Osteocyte (in vitro differentiated cells): ENCODE measurements at places on chromosomes 13 and 19. TPM values are rescaled to one million over a fixed set of nuclear protein-coding genes. Genes with fewer than 3 reads are reported as not detected.

Gene OLFM2
- total RNA-seq, result 208 and 236 TPM in 2 replicates

Gene ZNF737
- total RNA-seq, result 15.2 and 15.3 TPM in 2 replicates

DNA sequence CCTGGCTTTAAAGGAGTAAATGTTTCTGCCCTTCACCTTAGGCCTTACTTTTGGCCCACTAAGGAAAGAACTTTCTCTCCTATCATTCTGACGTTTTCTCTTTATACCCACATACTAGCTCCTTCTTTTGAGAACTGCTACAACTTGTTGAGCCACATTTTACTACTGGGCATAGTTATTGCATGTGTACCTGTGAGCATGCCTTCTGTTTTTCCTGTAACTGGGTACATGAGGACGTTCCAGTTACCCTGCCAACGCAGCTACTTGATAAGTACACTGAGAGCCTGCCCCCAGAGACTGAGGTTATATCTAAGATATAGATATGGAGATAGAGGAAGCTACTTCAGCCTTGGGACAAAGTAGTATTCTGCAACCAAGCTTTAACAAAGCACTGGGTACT is 3.5 kb downstream of the CCDC169 start:
- DNase-seq, result no peak

GRCh38 chr13:109767023-109767422 is 19.4 kb downstream of the IRS2 start:
- DNase-seq, result no peak

GRCh38 chr19:31980796-31981195 is 364.6 kb upstream of the ZNF507 start:
- no peak for DNase-seq

DNA sequence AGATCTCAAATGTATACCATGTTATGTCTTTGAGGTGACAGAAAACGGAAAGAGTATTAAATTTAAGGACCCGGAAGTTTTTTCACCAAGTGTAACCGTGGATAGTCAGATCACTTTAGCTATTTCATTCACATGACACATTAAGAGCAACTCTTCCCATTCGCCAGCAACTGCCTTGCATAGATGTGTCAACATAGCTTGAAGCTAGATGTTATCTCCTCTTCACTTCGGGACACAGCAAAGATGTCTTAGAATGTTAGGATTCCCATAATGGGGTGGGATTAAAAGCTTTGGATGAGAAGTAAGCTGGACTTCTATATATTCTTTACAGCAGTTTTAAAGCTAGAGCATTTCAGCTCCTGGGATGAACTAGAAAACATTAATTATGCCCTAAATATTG is 1135.9 kb upstream of the PCDH20 start:
- DNase-seq, result no peak

DNA sequence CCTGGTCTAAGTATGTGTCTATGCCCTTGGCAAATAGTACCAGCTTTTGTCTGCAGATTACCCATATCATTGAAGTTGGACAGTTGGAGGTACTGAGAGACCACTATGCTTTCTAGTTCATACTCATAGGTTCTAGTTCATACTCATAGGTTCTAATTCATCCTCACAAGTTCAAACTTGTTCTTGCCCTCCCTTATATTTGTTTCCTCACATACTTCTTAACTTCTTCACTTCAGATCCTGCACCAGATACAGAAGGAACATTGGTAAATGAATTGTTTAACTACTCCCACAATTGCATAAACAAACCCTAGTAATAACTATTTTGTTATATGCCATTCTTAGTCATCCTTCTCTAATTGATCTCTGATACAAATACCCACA is 172.2 kb downstream of the SLITRK1 start:
- no peak for DNase-seq

DNA sequence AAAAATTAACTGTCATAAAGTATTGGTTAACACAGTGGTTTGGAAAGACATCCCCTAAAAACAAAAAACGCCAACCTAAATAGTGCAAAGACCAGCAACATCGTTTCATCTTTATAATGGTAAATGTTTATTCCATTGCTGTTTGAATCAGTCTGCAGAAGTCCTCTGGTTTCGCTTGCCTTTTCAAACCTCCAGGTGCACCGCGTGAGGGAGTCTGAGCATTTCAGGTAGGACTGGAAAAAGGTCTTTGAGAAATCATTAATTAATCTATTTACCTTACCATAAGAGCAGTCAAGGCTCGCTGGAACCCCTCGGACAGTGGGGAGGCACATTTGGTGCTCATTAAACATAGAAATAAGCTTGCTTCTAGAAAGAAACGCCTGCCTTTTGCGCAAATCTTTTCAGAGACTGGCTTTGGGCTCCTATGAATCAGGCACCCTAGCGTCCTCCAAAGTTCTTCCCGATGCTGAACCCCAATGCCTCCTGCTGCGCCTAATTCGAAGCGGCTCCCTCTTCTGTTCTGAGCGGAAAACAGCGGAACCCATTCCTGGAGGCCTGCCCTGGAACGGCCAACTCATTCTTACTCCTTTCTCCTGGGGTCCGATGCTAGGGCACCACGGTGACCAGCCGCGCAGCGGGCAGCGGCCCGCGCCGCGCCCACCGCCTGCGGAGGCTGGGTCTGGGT is 951 bp upstream of the MTUS2 start:
- DNase-seq, result no peak
